ENCODE measurements at places on chromosomes 3 and 15. TPM values are rescaled to one million over a fixed set of nuclear protein-coding genes. Genes with fewer than 3 reads are reported as not detected.

TEX55 gene
- polyA plus RNA-seq = not detected

ADAMTS9 gene
- not detected for polyA plus RNA-seq

TNFAIP8L3 gene
- polyA plus RNA-seq = not detected

EAF1 gene
- 14.4 TPM for polyA plus RNA-seq

MUC4 gene
- not detected for polyA plus RNA-seq

DNA sequence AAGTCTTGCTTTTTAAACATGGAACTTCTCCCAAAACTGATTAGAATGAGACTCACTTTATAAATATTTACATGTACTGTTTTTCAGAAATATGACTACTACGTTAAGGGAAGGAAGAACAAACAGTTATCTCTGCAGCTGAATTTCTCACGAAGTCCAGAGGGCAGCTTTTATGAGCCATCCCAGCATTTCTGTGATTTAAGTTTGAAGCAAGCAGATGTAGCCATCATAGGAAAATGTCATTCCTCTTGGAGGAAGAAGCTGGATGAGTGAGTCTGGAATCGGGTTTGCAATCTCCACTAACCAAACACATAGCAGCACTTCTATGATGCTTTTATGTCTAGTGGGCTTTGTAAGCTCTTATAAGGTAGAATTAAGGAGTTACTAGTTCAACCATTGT lies 53.7 kb downstream of the SCN11A start:
- DNase-seq = no peak

DNA sequence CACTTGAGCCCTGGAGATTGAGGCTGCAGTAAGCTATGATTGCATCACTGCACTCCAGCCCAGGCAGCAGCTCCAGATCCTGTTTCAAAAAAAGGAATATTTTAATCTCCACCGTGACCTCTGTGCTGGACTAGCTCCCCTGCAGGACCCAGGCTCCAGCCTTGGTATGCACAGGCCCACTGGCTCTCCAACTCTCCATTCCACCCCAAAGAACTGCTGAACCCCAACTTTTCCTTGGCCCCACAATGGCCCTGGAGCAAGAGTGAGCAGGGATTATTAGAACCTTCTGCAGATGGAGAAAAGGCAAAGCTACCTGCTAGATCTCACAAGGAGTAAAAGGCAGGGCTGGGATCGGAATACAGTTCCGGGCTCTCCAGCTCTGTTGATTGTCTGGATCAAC lies 32.8 kb upstream of the SFMBT1 start:
- DNase-seq = no peak

- DNase-seq = peak; percentile 43
These were observed 14.5 kb downstream of the TAGLN3 start for GRCh38 chr3:112013058-112013783.

DNA sequence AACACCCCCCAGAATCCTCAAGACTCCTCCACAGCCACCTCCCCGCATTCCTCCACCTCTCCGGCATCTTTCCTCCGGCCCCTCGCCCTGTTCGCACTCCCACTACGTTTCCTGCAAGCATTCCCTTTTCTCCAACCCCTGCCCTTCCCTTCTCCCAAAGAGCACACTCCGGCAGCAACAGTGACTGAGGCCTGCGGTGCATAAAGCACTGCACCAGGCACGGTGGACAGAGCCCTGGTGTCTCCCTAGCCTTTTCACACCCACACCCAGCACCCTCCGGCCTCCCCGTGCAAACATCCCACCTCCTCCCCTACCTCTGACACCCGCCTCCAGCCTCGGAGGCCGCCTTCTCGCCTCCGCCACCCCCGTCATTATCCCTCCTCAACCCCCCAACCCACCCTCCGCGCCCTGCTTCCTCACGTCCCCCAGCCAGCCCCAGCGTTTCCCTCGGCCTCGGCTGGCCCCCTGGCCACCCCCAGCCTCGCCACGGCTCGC lies 577 bp downstream of the ZNF148 start:
- DNase-seq = peak; percentile 78

DNA sequence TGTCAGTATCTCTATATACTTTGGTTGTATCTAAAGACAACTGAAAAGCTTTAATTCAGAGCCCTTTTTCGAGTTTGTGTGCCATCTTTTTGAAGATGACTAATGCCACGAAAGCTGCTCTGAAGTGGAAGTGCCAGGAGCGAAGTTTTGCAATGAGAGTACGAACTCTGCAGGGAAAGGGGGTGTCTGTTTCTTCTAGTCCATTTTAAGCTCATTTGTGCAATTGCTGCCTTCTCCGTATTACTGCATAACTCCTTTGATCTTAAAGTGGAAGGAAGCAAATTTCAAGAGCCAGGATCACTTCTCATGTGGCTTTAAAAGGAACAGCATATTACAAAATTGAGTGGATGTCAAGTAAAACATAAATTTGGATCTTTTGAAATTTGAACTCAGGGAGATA lies 245.3 kb downstream of the FEZF2 start:
- no peak for DNase-seq

- no peak for DNase-seq
These were observed 431.8 kb upstream of the CCDC54 start for GRCh38 chr3:106945435-106945834.

DNA sequence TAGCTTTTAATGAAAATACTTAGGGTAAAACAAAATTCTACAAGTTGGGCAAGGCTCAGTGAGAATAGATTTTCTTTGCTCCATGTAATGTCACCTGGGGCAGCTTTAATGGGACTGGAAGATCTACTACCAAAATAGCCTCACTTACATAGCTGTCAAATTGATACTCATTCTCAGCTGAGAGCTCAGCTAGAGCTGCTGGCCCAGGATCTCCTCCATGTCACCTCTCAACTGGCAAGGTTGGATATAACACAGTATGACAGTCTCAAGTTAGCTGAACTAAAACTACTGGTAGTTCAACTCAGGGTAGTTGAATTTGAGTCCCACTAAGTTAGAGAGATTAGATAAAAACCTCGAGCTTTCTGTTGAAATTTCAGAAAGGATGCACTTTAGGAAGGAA lies 218.5 kb upstream of the PLSCR5 start:
- no peak for DNase-seq

DNA sequence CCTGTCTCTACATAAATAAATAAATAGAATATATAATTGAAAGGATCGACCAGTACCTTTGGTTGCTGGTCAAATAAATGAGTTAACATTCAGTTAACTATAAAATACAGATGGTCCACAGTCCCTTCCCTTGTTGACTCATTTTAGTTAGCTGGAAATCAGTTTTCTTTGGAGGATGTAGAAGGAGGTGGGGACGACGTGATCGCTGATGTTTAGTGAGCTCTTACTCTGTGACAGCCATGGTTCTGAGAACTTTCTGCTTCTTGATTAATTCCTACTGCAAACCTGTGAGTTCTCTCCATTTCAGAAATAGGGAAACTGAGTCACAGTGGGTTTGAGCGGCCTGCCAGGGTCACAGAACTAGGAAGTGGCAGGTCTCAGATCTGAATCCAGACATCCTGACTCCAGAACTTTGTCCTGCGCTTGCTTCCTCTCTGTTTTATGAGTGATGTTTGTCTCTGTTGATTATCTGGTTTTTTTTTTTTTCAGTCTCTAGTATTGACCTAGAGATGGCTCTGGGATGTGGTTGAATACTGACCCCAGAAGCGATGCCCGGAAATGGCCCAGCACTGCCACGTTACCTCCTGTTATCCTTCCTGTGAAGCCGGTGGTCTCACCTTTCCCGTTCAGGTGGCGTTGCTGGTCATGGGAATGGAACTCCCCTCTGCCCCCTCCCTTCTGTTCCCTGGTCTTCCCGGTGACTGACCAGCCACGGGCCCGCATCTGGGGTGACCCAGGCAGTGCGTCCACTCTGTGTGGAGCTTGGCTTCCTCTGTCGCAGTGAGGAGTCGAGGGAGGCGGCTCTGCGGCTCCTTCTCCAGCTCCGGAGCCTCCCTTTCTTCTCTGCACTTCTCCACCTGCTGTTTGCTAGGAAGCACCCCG lies 18.2 kb downstream of the SYNM start:
- no peak for DNase-seq

DNA sequence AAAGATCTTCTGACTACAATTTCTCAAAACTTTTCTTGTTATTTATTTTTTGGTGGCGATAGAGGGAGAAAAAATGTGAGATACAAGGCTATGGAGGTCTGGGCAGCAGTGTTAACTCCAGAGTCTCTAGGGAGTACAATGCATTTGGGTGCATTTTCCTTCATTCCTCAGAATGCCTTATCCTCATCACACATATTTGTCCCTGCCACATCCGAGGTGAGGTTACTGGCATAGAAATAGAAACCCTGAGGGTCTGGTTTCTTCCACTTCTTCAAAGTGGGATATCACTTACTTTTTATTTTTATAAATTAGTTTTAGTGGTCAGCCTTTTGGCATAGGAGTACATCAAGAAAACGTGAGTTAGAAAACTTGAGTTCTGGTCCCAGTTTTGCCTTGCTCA lies 150.4 kb downstream of the TIGIT start:
- no peak for DNase-seq

GRCh38 chr15:96421178-96421601 lies 90.7 kb downstream of the NR2F2 start:
- DNase-seq = no peak

DNA sequence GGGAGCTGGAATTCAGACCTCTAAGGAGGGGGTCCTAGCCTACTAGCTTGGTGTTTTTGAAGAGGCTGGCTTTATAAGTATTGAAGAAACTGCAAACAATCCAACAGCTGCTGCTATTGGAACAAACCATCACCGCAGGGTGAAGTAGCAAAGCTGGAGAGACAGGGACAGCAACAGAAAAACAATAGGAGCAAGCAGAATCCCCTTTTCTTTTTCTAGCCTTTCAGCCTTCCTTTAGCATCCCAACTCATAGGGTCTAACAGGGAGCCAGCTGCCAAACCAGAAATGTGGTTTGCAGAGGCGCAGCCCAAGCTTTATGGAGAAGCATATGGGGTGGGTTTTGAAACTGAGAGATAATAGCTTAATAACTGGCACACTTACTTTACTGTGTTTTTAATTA lies 106.2 kb upstream of the CHMP2B start:
- DNase-seq = no peak

- no peak for DNase-seq
These were observed 170.1 kb downstream of the VPS13C start for GRCh38 chr15:61890106-61890505.

GRCh38 chr3:150393745-150394144 lies 14.4 kb upstream of the TSC22D2 start:
- DNase-seq = no peak

DNA sequence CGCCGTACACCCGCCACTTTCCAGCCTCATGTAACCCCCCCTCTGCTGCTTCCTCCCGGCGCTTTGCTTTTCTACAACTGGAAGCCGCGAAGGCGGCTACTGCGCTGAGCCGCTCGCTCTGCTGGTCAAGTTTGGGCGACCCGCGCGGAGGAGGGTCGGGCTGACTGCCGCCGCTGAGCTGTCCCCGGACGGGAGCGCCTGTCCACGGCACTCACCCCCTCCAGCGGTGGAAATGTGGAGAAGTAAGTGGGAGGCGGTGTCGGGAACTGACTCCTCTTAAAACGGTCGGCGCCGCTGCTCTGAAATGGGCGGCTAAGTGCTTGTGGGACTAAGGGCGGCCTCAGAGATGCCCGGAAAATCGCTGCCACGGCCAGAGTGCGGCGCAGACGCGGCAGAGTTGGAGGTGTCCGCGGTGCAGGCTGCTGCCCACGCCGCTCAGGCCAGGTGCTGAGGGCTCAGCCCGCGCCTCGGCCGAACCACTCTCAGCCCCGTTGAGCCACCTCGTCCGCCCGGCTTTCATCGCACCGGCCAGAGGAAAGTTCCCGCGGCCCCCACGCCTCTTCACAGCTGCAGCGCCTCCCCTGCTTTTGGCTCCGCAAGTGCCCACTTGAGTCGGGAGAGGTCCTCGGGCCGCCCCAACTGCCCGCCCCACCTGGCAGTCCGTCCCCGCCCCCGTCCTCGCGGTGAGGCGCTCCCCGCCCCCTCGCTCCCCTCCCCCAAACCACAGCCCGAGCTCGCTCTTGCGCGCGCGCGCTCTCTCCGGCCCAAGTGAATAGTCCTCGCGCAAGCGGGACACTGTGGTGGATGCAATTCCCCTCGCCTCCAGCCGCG lies at the start of gene EPHA6:
EPHA6 (plus strand) TSS at position 775 of the 831 bp plus-strand sequence.
- no peak for DNase-seq
